ENCODE measurements at places on chromosomes 3 and 15.

DNA sequence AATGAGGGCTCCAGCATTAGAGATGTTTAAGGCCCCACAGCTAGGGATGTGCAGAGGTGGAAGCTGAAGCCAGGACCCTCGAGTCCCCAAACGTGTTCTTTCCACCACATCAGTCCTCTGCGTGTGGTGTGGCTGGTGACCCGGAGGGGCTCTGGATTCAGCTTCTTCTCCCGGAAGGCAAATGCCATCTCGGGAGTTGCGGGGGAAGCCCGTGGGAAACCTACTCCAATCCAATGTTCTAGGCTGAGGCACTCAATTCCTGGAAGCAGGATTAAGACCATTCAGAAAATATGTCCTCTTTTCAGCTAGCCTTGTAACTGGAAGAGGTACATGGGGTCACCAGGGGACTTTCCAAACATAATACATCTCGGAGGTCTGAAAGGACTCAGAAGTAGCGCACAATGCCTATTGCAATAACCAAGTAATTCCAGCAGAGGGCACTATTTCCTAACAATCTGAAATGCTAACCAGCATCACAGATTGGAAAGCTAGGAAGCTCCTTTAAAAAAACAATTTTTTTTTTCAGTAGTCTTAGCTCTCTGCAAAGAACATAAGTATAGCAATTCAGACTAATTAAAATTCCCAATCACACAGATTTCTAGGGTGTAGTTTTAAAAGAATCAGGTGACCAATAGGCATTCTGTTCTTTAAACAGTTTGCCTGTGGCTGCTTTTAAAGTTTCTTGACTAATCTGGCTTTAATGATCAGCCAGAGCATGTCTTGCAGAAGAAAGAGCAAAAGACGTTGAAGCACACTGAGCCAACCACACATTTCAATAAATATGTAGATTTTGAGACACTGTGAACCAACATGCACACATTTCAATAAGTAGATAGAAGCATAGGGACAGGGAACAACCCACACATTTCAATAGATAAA, 36.1 kb downstream of the BNC1 start:
- peak; percentile 55 for DNase-seq

DNA sequence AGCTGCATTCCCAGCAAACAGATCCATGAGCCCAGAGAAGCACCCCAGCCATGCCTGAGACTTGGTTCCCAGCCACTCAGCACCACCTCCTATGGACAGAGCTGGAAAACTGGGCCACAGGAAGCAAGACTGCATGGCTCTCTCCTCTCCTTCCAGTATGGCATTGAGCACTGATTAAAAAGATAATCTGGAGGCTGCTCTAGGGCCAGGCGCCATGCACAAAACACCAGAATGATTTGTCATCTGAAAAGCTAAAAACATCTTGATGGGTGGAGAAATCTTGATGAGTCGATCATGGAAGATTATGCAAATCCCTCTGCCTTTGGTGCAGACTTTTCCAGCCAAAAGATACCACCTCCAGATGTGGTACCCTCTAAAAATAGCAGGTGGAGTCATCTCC, 62.7 kb upstream of the MRPS22 start:
- peak; percentile 55 for DNase-seq

GRCh38 chr3:12379640-12380429, 91.0 kb downstream of the PPARG start:
- no peak for DNase-seq

GRCh38 chr15:85482894-85483293, 102.5 kb downstream of the AKAP13 start:
- peak; percentile 77 for DNase-seq

DNA sequence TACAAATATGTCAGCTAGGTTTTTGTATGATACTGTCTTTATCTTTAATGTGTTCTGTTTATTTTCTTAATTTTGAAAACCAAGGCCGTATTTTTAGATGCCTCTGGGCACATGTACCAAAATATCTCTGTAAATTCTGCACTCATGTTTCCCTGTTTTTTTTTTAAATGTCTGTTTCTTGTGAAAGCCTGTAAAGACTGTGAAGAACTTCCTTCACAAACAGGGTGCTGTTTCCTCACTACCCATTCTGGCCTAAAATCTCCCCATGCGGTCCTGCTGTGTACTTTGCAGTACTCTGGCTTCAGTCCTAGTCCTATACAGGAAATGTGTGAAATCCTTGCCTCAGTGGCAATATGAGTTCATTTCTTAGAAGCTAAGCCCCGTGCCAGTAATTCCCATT, 133.4 kb upstream of the ZBTB20 start:
- no peak for DNase-seq

GRCh38 chr15:92184679-92185230, 208.9 kb upstream of the ST8SIA2 start:
- DNase-seq, result no peak

DNA sequence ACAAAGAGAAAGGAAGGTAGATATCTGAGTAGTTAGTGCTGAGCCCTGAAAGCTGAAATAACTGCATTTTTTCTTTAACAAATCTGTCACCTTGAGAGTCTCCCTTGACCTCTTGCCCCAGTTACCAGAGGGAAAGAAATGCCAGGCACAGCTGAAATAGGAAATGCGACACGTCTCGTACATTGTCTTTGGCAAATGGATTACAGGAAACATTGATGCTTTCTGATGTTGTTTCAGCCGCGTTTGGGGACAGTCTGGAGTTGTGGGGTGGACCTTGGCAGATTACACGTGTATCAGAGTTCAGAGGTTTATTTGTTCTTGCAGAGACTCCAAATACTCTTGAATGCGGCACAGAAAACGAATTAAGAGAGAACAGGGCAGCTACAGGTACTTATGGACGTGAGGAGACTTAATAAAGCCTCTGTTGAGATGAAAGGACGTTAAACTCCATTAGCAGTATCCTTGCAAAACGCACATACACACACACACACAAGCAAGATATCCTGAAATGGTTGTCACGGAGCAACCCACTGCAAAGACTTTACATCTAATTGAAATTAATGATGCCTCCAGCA, 272.8 kb upstream of the RORA start:
- no peak for DNase-seq

- no peak for DNase-seq
These were observed 214.7 kb downstream of the CHL1 start for GRCh38 chr3:411226-411625.

- DNase-seq, result no peak
These were observed 15.8 kb upstream of the RPUSD3 start for GRCh38 chr3:9859530-9860025.

- no peak for DNase-seq
These were observed 53.7 kb downstream of the TGFBR2 start for GRCh38 chr3:30660136-30660535.

DNA sequence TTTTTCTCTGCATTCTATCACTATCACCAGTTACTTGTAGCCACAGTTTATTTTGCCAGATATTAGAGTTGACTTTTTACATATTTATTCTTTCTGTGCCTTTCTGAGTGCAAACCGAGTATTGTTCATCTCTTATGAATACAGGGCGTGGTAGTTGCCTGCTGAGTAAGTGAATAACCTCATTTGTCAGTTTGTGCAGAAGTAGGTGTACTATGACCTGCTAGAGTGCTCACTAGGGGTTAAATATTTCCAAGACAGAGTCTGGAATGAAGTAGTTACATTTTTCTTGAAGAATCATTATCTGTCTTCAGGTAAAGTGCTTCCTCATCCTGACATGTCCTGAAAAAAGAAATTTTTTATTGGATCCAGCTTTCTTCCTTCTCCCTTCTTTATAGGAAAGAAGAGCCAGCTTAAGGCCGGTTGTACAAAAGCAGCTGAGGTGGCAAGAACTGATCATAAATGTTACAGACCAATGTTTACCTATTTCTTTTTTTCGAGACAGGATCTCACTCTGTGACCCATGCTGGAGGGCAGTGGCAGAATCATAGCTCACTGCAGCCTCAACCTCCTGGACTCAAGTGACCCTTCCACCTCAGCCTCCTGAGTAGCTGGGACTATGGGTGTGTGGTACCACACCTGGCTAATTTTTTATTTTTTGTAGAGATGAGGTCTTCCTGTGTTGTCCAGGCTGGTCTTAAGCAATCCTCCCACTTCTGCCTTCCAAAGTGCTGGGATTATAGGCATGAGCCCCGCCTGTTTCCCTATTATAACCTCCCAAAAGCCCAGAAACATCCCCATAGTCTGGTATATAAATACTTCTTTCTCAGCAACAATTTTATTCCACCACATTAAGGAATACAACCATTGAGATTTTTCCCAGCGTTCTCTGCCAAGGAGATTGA, 182.5 kb downstream of the TPRG1 start:
- DNase-seq, result no peak

- peak; percentile 58 for DNase-seq
These were observed 651.4 kb upstream of the NECTIN3 start for GRCh38 chr3:110420158-110420641.

- DNase-seq, result peak; percentile 70
These were observed 49.6 kb downstream of the PCSK6 start for GRCh38 chr15:101439920-101440319.

DNA sequence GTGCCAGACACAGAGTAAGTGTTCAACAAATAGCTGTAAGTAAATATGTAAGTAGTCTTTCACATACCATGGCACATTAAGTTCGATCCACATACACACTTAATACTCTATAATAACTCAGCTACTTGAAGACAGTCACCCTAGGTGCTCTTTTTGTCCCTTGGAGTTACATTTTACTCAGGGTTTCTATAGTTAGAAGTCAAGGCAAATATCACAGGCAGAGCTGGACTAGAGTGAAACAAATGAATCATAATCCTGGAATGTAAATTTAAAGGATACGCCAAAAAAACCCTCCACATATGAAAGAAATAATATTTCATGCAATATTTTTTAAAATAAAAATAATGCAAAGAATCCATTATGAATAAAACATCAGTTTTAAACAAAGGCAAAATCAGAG, 461.8 kb downstream of the MAGI1 start:
- peak; percentile 9 for DNase-seq

GRCh38 chr3:176872771-176873209, 324.5 kb downstream of the TBL1XR1 start:
- DNase-seq, result peak; percentile 9

DNA sequence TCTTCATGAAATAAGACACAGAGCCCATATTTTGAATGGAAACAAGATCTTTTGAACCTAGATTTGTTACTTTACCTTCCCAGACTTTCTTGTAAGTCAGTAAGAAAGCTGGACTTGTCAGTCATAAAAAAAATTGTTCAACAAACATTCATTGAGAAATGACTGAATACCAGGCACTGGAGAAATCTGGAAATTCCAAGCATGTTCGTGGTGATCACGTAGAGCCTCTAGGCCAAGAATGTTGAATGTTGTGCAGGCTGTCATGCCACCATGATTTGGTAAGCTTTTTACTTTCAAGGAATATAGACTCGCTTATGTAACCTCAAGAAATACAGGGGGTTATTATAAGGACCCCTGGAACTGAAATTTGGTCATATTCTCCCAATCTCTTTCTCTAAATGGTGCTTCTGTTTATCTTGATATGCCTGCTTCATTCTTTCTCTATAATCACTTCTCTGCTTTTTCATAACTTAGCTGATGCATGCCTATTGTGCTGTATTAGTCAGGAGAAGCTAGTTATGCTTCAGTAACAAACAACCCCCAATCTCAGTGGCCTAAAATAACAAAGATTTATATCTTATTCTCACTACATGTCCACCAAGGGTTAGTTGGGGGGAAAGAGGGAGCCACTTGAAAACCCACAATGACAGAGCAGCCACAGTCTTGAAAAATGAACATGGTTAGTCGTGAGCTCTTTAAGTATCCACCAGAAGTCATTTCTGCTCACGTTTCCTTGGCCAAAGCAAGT, 3.4 kb upstream of the TPM1 start:
- DNase-seq, result no peak

- DNase-seq, result no peak
These were observed 68.8 kb upstream of the MEX3B start for GRCh38 chr15:82114660-82115059.

- DNase-seq, result no peak
These were observed 158.1 kb upstream of the UBE3A start for GRCh38 chr15:25596644-25597562.

- DNase-seq, result no peak
These were observed 151.7 kb upstream of the PROK2 start for GRCh38 chr3:71936681-71937080.

DNA sequence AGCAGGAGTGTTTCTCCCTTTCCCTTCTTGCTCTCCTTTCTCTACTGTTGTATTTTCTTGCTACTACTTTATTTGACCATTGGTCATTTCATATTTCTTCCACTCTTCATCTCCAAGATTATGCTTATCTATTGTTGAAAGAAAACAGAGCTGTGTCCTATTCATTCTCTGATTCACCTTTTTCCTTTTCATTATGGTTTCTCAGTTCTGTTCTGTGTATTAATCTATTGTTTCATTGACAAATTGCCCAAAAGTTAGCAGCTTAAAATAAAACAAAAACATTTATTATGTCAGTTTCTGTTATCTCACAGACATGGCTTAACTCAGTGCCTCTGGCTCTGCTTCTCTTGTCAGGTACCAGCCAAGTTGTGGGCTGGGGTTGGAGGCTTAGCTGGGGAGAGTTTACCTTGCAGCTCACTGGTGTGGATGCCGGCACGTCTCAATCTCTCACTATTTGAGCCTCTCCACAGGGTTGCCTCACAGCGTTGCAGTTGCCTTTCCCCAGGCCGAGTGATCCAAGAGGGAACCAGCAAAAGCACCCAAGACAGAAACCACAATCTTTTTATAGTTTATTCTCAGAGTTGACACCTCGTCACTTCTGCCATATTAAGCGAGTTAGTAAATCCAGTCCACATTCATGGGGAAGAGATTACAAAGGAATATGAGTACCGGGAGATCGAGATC, 36.9 kb upstream of the FILIP1L start:
- no peak for DNase-seq

DNA sequence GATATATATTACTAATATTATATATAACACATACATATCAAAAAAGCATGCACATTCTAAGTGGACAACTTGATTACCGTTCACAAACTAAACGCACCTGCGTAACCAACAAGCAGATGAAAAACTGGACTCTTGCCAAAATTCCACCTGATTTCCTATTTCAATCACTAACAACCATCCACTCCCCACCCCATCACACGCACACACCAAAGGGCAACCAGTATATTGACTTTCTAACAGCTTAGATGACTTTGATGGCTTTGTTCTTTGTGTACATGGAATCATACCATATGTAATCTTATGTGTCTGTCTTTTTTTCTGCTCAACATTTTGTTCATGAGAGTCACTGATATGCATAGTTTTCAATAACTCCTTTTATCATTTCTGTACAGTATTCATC, 496.8 kb upstream of the ARRDC4 start:
- no peak for DNase-seq

DNA sequence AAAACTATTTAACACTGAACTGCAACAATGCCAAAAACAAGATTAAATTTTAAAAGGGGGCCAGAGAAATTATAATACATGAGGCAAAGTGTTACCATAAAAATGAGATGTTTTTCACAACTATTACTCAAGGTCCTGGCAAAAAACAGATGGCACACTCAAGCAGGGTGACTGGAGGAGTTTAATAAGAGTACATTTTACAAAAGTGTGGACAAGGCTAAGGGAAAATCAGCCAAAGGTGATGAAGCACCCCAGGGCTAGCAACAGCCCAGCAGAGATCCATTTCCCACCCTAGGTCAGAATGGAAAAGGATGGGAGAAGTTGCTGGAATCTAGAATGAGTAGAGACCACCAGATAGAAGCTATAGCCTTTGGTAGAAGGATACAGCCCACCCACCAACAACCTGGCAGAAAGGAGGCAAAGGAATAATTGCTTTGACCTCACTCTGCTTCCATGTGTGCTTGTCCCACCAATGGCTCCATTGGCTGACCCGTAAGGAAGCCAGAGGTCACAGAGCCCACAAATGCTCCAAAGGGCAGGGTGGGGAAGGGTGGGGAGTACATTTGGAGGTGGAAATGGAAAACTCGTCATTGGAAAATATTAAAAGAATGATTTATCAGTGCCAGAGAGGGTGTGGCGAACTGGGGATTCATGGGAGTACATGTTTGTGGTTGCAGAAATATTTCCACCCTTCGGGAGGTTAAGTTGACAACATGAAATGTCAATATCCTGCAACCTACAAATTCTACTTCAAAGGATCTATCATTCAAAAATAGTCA, 161.0 kb upstream of the UBE2E2 start:
- DNase-seq, result no peak

Data from stromal cell of bone marrow (primary cell).